ENCODE measurements at places on chromosomes 2 and 18. TPM values are rescaled to one million over a fixed set of nuclear protein-coding genes. Genes with fewer than 3 reads are reported as not detected.

The EGR4 gene
- 1.6 TPM for total RNA-seq

DNA sequence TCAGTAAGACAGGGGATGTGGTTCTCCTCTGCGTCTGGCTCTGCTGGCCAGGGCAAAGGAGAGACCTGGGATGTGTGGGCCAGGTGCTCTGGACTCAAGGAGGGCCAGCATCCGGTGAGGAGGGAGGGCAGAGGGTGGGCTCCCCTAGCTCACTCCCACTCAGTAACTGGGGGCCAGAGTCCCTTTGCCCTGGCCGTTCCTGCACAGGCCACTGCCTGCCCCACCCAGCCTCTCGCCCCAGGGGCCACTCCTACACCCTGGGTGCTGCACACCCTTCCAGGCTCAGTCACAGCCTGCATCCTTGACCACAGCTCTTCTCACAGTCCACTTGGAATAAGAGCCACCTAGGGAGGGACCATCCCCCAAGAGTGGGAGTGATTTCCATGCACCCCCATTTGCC is 41.0 kb downstream of the SNED1 start:
- no peaks in the 10 kb centered on the region for H3K27me3 ChIP-seq
- no peaks in the 10 kb centered on the region for H3K36me3 ChIP-seq
- H3K27ac ChIP-seq: no peak overlapping the region
- no peak overlapping the region for H3K4me3 ChIP-seq

DNA sequence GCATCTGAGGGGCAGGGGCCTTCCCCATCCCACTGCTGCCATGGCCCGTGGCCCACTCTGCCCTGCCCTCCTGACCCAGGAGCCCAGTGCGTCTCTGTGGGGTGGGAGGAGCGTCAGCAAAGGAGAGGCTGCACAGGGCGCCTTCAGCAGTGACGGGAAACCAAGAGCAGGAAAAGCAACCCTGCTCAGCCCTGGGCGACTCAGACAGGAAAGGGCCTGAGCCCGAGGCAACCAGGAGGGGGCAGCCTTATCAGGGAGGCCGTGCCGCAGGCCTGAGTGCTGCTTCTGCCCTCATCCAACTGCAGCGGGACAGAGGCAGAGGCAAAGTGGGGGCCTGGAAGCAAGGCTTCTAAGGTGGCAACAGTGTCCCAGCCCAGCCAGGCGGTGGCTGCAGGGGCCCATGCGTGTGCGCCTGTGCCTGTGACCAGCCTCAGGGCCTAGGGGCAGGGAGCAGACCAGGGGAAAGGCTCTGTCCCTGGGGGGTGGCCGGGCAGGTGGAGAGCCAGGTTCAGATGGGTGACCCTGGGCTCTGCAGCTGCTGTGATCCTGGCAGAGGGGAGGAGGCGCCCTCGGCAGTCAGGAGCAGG is 23.3 kb upstream of the ALPI start:
- no peaks in the 10 kb centered on the region for H3K27me3 ChIP-seq
- no peak overlapping the region for H3K4me3 ChIP-seq
- H3K27ac ChIP-seq: no peak overlapping the region
- H3K36me3 ChIP-seq: no peaks in the 10 kb centered on the region
- no peaks in the 10 kb centered on the region for H3K4me1 ChIP-seq
- no peak for DNase-seq

- no peak overlapping the region for H3K4me3 ChIP-seq
- H3K27me3 ChIP-seq: no peaks in the 10 kb centered on the region
- H3K27ac ChIP-seq: peak overlapping the region; percentile 86
- H3K36me3 ChIP-seq: peaks cover 3% of the 10 kb centered on the region
Measured at GRCh38 chr2:3236300-3237045, 141.1 kb downstream of the EIPR1 start.

The HTRA2 gene
- total RNA-seq: 84.9 TPM

- H3K36me3 ChIP-seq: no peaks in the 10 kb centered on the region
- no peak overlapping the region for H3K4me3 ChIP-seq
- no peaks in the 10 kb centered on the region for H3K27me3 ChIP-seq
- DNase-seq: no peak
- H3K27ac ChIP-seq: no peak overlapping the region
Measured at GRCh38 chr2:226738821-226739544, 60.6 kb downstream of the IRS1 start.

DNA sequence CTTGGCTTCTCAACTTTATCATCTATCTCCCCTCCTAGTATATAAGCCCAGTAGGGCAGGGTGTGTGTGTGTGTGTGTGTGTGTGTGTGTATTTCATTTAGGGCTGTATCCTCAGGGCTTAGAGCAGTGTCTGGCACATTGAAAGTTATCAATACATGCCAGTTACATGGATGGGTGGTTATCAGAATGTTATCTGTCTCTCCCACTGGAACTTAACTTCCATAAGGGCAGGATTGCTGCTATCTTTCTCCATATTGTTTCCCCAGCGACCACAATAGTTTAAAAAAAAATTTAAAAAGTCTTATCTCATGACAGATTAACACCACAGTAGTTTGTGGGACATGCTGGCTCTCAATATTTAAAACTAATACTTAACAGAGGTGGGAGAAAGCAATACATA is 488.9 kb downstream of the PLCL1 start:
- H3K4me3 ChIP-seq: no peak overlapping the region
- no peak for DNase-seq
- no peaks in the 10 kb centered on the region for H3K36me3 ChIP-seq
- no peaks in the 10 kb centered on the region for H3K4me1 ChIP-seq

The ANKRD30BL gene
- not detected for total RNA-seq

The REG3A gene
- total RNA-seq: not detected

DNA sequence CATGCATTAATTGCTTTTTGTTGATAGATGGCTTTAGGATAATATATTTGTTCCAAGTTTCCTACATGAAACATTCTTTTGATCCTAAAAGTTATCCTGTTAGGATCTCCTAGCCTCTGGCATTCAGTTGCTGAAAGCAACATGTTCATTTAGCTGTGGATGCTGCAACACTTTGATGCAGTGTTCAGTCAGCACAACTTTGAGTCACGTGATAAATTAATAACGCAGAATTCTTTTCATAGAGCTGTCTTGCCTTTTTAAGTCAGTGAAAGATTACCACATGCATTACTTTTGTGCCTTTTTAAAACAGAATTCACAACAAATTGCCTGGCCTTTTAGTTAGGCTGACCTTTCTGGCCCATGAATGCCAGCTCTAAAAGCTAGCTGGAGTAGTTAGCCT is 1467.9 kb upstream of the ZEB2 start:
- no peaks in the 10 kb centered on the region for H3K27me3 ChIP-seq
- H3K4me1 ChIP-seq: no peaks in the 10 kb centered on the region
- H3K36me3 ChIP-seq: no peaks in the 10 kb centered on the region
- DNase-seq: no peak
- H3K4me3 ChIP-seq: no peak overlapping the region

GRCh38 chr2:149134335-149134923 is 95.9 kb downstream of the LYPD6B start:
- H3K4me1 ChIP-seq: no peaks in the 10 kb centered on the region
- DNase-seq: no peak
- H3K36me3 ChIP-seq: no peaks in the 10 kb centered on the region

DNA sequence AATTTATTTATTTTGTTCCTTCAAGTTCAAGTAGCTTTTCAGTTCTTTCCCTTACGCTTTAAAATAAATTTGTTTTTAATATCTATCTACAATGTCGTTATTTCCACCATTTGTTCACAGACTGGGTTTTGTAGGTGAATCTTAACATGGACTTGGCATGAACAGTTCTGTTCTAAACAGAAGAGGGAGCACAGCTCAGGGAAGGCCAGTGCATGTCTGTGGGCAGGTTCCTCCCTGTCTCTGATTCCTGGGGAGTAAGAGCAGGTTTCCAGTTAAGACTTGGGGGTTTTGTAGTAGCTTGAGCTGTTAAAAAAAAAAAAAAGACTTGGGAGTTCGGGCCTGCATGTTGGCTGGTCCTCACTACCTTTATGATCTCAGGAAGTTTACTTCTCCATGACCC is 11.1 kb downstream of the TTL start:
- no peak overlapping the region for H3K4me3 ChIP-seq
- H3K27me3 ChIP-seq: no peaks in the 10 kb centered on the region
- H3K27ac ChIP-seq: no peak overlapping the region
- peaks cover 1% of the 10 kb centered on the region for H3K36me3 ChIP-seq
- DNase-seq: no peak
- no peaks in the 10 kb centered on the region for H3K4me1 ChIP-seq

DNA sequence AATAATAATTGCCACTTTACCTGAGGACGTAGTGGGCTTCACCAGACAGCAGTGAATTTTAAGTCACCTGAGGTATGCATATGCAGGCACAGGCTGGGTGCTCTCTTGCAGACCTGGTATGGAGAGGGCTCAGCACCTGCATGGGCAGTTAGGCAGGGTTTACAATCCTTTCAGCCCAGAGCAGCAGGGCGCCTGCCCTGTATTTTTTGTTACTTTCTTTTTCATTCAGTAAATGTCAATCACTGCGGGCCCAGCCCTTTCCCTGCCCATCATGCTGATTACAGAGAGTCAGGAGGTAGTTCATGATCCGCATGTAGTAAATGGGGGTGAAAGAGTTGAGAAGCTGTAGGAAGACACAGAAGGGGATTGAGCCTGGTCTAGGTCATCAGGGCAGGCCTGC is 147.0 kb upstream of the ALPP start:
- H3K36me3 ChIP-seq: no peaks in the 10 kb centered on the region
- no peak overlapping the region for H3K4me3 ChIP-seq
- H3K27ac ChIP-seq: peak overlapping the region; percentile 7
- H3K4me1 ChIP-seq: peaks cover 23% of the 10 kb centered on the region
- no peak for DNase-seq
- no peaks in the 10 kb centered on the region for H3K27me3 ChIP-seq

GRCh38 chr2:204654669-204655068 is 109.4 kb downstream of the PARD3B start:
- H3K36me3 ChIP-seq: peaks cover 5% of the 10 kb centered on the region
- H3K27me3 ChIP-seq: no peaks in the 10 kb centered on the region
- no peak for DNase-seq
- no peak overlapping the region for H3K4me3 ChIP-seq
- H3K4me1 ChIP-seq: no peaks in the 10 kb centered on the region

DNA sequence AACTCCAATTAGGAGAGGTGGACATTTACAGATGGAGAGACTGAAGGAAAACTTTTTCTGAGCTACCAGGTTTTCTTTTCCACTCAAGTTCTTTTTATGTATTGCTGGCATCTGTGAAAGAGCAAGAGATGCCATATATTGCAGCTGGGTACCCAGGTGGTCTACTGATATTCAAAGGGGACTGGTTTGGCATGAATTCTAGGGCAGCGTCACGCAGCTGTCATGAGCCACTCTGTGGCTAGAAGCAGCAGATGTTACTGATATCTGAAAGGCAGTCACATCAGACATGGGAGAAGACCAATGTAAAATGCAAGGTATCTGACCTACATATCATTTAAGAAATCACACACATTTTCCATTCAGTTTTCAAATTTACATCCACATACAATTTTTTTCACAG is 408.8 kb downstream of the GALNT13 start:
- H3K36me3 ChIP-seq: no peaks in the 10 kb centered on the region
- no peaks in the 10 kb centered on the region for H3K4me1 ChIP-seq
- DNase-seq: no peak
- H3K4me3 ChIP-seq: no peak overlapping the region

GRCh38 chr2:154402213-154402612 is 296.3 kb upstream of the KCNJ3 start:
- H3K27me3 ChIP-seq: no peaks in the 10 kb centered on the region
- DNase-seq: no peak
- no peaks in the 10 kb centered on the region for H3K4me1 ChIP-seq
- no peaks in the 10 kb centered on the region for H3K36me3 ChIP-seq
- H3K4me3 ChIP-seq: no peak overlapping the region

The TCF23 gene
- total RNA-seq: not detected

DNA sequence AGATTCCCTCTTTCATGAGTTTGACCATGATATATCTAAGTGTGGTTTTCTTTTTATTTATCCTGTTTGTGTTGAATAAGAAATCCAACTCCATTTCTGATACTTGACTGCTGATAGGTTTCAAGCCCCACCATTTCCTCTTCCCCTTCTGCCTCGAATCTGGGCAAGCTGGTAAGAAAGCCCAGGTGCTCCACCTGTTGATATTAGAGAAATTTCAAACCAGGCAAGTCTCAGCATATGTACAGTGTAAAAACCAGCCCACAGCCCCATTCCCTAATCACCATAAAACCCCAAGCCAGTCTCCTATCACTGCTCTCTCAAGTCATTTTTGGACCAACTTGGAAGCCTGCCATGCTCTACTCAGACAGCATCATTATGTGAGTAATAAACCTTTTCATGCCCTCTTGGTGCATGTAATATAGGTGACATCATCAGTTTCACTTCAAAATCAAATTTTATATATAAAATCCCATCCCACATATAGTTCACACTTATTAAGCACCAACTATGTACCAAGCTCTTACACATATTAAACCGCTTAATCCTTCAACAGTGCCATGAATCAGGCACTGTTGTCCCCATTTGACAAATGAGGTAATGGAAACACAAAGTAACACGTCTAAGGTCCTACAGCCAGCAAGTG is 46.6 kb downstream of the SMAD2 start:
- H3K27me3 ChIP-seq: no peaks in the 10 kb centered on the region
- no peak overlapping the region for H3K4me3 ChIP-seq
- peaks cover 56% of the 10 kb centered on the region for H3K36me3 ChIP-seq
- peak; percentile 21 for DNase-seq

The CHST9 gene
- total RNA-seq: not detected

The PTH2R gene
- total RNA-seq: 0.12 TPM

DNA sequence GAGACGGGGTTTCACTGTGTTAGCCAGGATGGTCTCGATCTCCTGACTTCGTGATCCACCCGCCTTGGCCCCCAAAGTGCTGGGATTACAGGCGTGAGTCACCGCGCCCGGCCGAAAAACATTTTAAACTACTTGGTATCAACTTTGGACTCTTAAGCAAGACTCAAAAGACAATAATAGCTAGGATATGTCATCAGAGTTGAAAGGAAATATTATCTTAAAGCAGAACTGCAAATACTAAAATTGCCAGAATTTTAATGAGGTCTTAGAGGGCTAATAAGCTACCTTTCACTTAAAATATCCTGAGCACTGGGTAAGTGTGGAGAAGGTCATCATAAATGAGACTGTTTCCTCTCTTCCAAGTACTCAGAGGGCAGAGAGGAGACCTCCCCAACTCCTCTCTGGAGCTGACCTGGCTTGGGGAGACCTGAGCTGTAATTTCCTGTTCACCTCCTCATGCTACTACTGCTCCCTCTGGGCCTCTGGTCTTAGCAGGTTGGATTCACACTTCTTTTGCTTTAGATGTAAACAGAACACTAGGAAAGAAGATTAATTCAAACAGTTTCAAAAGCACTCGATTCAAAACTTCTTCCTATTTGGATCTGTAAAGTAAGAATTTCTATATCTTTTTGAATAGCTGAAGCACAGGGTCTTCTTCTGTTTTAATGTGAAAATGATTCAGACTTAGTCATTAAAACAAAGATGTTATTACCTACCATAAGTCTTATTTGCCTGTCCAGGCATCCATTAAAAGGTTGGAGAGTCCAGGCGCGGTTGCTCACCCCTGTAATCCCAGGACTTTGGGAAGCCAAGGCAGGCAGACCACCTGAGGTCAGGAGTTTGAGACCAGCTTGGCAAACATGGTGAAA is 16.5 kb downstream of the CNRIP1 start:
- no peak for DNase-seq
- peaks cover 10% of the 10 kb centered on the region for H3K27me3 ChIP-seq

GRCh38 chr2:100869120-100869519 is 49.2 kb downstream of the NPAS2 start:
- H3K27me3 ChIP-seq: no peaks in the 10 kb centered on the region
- peaks cover 11% of the 10 kb centered on the region for H3K36me3 ChIP-seq
- no peak for DNase-seq
- no peak overlapping the region for H3K4me3 ChIP-seq

- H3K27me3 ChIP-seq: no peaks in the 10 kb centered on the region
- no peak overlapping the region for H3K27ac ChIP-seq
- H3K4me3 ChIP-seq: peak overlapping the region; percentile 26
- H3K36me3 ChIP-seq: no peaks in the 10 kb centered on the region
- no peaks in the 10 kb centered on the region for H3K4me1 ChIP-seq
- DNase-seq: peak; percentile 62
Measured at GRCh38 chr2:144659731-144660275, 139.9 kb upstream of the ZEB2 start.

- no peak for DNase-seq
- H3K27me3 ChIP-seq: no peaks in the 10 kb centered on the region
Measured at GRCh38 chr2:35920061-35920460, 435.5 kb upstream of the CRIM1 start.

The PRSS56 gene
- total RNA-seq: 0.39 TPM

Data from activated T-cell treated with anti-CD3 and anti-CD28 coated beads, Interleukin-2, amount 50 U/mL, for 72 hours (primary cell).